ENCODE measurements at places on chromosomes 2 and 18. TPM values are rescaled to one million over a fixed set of nuclear protein-coding genes. Genes with fewer than 3 reads are reported as not detected.
A peak's percentile ranks its signal among the peaks of the same experiment; 100 is the strongest.

GRCh38 chr18:37385846-37386778 is 179.5 kb downstream of the CELF4 start:
- no peak overlapping the region for H3K4me3 ChIP-seq
- H3K36me3 ChIP-seq = no peaks in the 10 kb centered on the region
- H3K27ac ChIP-seq = no peak overlapping the region

DNA sequence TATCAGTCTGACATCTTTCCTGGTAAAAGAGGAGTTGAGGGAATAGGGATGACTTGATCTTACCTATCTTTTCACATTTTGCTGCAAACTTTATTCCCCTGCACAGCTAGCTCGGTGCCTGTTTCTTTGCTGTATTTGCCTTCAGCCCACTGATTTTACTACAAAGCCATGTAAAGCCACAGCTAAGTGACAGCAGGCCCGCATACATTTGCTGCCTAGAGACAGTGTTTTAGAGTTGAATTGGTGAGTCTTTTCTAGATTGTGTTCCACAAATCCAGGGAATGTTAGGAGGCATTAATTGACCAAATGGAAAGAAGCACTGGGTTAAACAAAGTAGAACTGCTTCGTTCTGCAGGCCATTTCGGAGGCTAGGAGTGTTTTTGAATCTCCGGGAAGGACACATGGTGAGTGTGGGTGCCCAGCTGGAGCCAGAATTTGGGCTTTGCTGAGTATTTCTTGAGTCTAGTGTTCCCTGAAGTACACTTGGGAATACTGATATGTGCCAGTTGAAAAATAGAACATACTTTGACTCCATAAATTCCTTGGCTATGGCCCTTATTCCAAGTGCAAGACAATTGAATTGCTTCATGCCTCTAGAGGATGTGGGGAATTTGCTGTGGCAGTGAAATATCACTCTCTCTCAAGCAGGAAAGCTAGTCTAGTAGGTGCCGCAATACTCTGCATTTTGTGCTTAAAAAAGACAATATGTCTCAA is 329.8 kb downstream of the PTPRM start:
- H3K27ac ChIP-seq = no peak overlapping the region
- H3K4me3 ChIP-seq = no peak overlapping the region
- no peaks in the 10 kb centered on the region for H3K4me1 ChIP-seq
- H3K36me3 ChIP-seq = no peaks in the 10 kb centered on the region
- DNase-seq = no peak
- no peaks in the 10 kb centered on the region for H3K27me3 ChIP-seq

- no peaks in the 10 kb centered on the region for H3K36me3 ChIP-seq
- H3K27ac ChIP-seq = no peak overlapping the region
- DNase-seq = no peak
- H3K4me1 ChIP-seq = no peaks in the 10 kb centered on the region
- H3K27me3 ChIP-seq = no peaks in the 10 kb centered on the region
Observed at GRCh38 chr2:24225499-24226242, 50.8 kb downstream of the FAM228A start.

The KLHL30 gene
- total RNA-seq = 1.5 TPM

The IL36RN gene
- not detected for total RNA-seq

DNA sequence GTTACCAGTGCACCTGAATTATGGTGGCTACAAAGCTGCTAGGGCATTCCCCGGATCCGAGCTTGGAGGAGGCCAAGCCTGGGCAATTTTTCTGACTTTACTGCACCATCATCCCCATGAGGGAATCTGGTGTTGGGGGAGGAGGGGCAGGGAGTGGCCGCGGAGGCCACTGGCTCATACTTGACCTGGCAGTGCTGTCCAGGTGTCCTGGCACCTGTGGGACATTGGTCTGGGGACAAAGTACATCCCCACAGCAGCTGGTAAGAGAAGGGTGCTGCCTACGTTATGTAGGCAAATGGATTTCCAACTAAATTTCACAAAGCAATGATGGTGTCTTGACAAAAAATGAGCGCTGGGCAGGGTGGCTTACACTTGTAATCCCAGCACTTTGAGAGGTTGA is 48.3 kb downstream of the KLHL29 start:
- H3K4me1 ChIP-seq = peaks cover 17% of the 10 kb centered on the region
- no peak overlapping the region for H3K27ac ChIP-seq
- DNase-seq = no peak
- H3K4me3 ChIP-seq = no peak overlapping the region
- H3K27me3 ChIP-seq = no peaks in the 10 kb centered on the region
- H3K36me3 ChIP-seq = no peaks in the 10 kb centered on the region

DNA sequence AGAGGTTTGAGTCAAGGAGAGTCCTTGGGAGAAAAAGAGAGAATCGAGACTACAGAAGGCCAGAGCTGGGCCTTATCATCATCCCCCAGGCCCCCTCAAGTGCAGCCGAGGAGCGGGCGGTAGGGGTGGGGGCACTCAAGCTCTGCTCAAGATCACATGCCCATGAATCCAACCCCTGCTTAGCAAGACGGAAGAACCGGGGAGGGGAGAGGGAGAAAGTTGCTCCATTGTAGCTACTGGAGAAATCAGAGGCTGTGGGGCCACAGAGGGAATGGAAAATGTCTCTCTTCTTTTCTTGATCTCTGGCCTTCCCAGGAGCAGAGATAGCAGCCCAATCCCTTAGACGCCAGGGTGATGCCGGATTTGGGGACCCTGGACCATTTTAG is 14.6 kb downstream of the SLC4A3 start:
- no peaks in the 10 kb centered on the region for H3K27me3 ChIP-seq
- peak overlapping the region; percentile 45 for H3K27ac ChIP-seq
- peaks cover 9% of the 10 kb centered on the region for H3K4me1 ChIP-seq
- DNase-seq = no peak
- peaks cover 5% of the 10 kb centered on the region for H3K36me3 ChIP-seq
- no peak overlapping the region for H3K4me3 ChIP-seq

- H3K36me3 ChIP-seq = peaks cover 3% of the 10 kb centered on the region
- peaks cover 5% of the 10 kb centered on the region for H3K4me1 ChIP-seq
- no peak overlapping the region for H3K27ac ChIP-seq
- no peak overlapping the region for H3K4me3 ChIP-seq
- DNase-seq = no peak
Observed at GRCh38 chr2:53801547-53801946, 14.7 kb downstream of the ERLEC1 start.

The UBXN4 gene
- total RNA-seq = 64.1 TPM

The LONRF2 gene
- 13.1 TPM for total RNA-seq

- peaks cover 18% of the 10 kb centered on the region for H3K36me3 ChIP-seq
- H3K4me3 ChIP-seq = no peak overlapping the region
- no peak for DNase-seq
- no peaks in the 10 kb centered on the region for H3K27me3 ChIP-seq
- no peaks in the 10 kb centered on the region for H3K4me1 ChIP-seq
Observed at GRCh38 chr2:177326005-177326404, 61.5 kb upstream of the NFE2L2 start.

The ACTR1B gene
- 88.8 TPM for total RNA-seq

DNA sequence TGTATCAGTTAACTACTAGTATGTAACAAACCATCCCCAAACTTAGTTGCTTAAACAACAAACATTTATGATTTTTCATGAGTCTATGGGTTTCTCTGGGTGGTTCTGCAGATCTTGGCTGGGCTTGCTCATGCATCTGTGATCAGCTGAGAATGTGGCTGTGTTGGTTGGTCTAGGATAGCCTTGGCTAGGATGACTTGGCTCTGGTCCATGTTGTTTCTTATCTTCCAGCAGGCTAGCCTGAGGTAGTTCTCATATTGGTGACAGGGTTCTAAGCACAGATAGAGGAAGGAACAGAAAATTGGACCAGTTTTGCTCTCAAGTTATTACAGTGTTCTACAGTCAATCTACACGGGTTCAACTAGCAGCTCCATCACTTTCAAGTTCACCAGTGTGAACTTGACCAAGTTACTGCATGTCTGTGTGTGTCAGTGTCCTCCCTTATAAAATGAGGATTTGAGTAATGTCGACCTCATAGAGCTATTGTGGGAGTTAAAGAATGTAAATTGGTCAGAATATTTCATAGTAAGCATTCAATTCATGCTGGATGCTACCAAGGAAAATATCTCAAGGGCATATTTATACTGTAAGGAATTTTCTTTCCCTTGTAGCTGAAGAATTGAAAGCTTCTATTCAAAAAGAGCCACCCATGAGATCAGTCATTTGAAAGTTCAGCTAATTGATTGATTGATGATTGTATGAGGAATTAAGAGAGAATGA is 65.3 kb downstream of the MYO3B start:
- no peak for DNase-seq
- no peak overlapping the region for H3K4me3 ChIP-seq
- no peaks in the 10 kb centered on the region for H3K36me3 ChIP-seq
- H3K4me1 ChIP-seq = no peaks in the 10 kb centered on the region

The FBLN7 gene
- 3.9 TPM for total RNA-seq

DNA sequence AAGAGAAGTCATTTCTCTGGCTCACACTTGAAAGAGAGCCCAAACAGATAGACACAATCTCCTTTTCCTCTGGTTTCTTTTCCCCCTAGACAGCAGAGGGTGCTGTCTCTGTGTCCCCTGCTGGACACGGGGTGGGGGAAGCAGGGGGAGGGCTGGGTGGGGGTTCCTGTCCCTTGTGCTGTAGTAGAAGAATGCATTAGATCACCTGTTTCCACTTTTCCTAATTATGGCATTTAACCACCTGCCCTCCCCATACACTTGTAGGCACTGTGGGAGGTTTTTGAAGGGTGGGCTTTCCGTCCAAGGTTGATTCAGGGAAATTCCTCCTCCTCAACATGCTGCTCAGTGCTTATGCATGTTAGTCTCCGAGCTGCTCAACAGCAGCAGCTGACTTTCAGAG is 206.2 kb upstream of the EPAS1 start:
- no peak overlapping the region for H3K27ac ChIP-seq
- H3K4me1 ChIP-seq = no peaks in the 10 kb centered on the region
- H3K27me3 ChIP-seq = no peaks in the 10 kb centered on the region
- DNase-seq = no peak

GRCh38 chr18:63850020-63850419 is 37.5 kb upstream of the SERPINB2 start:
- no peaks in the 10 kb centered on the region for H3K36me3 ChIP-seq
- no peak overlapping the region for H3K27ac ChIP-seq
- H3K4me1 ChIP-seq = no peaks in the 10 kb centered on the region
- no peak overlapping the region for H3K4me3 ChIP-seq
- H3K27me3 ChIP-seq = no peaks in the 10 kb centered on the region

DNA sequence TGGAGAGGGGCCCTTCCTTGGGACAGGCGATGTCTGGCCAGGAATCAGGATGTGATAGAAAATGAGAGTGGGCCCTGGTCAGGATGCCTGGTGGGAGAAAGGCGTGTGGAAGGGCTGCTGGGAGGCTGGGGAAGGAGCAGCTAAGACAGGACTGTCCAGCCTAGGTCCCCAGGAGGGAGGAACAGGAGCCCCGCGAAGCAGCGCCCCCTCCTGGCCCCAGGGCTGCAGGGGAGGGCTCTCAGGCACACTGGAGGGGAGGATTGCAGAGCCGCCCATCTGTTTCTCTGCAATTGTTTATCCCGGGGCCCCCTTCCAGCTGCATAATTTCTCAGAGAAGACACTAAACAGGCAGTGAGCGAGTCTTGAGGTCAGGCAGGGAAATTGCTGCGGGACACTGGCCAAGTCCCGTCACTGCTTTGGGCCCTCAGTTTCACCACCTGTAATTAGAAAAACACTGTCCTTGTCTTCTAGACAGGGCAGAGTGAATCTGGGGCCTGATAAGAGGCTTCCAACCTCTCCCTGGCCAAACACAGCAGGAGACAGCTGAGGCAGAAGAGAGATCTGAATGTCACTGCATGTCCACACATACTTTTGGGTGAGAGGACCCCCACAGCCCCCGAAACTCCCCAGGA is 3.9 kb upstream of the NPPC start:
- DNase-seq = no peak
- no peaks in the 10 kb centered on the region for H3K27me3 ChIP-seq
- no peak overlapping the region for H3K27ac ChIP-seq
- H3K36me3 ChIP-seq = no peaks in the 10 kb centered on the region

GRCh38 chr18:22224339-22224738 is 55.0 kb downstream of the GATA6 start:
- no peaks in the 10 kb centered on the region for H3K27me3 ChIP-seq
- H3K27ac ChIP-seq = no peak overlapping the region
- H3K36me3 ChIP-seq = no peaks in the 10 kb centered on the region
- H3K4me3 ChIP-seq = no peak overlapping the region
- no peaks in the 10 kb centered on the region for H3K4me1 ChIP-seq
- no peak for DNase-seq

GRCh38 chr2:96848264-96848663 is 4.4 kb upstream of the ANKRD23 start:
- H3K27ac ChIP-seq = no peak overlapping the region
- H3K36me3 ChIP-seq = peaks cover 12% of the 10 kb centered on the region
- H3K4me1 ChIP-seq = no peaks in the 10 kb centered on the region
- DNase-seq = no peak
- no peaks in the 10 kb centered on the region for H3K27me3 ChIP-seq
- H3K4me3 ChIP-seq = no peak overlapping the region

The SLC38A11 gene
- total RNA-seq = 4.2 TPM

The UGT1A10 gene
- total RNA-seq = not detected

GRCh38 chr2:120887741-120888231 is 152.1 kb downstream of the GLI2 start:
- H3K27me3 ChIP-seq = no peaks in the 10 kb centered on the region
- DNase-seq = no peak
- no peak overlapping the region for H3K4me3 ChIP-seq
- no peaks in the 10 kb centered on the region for H3K4me1 ChIP-seq

The GALNT5 gene
- 0.87 TPM for total RNA-seq

The NPPC gene
- not detected for total RNA-seq

- DNase-seq = no peak
- no peaks in the 10 kb centered on the region for H3K4me1 ChIP-seq
- no peak overlapping the region for H3K27ac ChIP-seq
- H3K4me3 ChIP-seq = no peak overlapping the region
- H3K27me3 ChIP-seq = no peaks in the 10 kb centered on the region
Observed at GRCh38 chr18:74436158-74436769, 20.8 kb downstream of the DIPK1C start.

DNA sequence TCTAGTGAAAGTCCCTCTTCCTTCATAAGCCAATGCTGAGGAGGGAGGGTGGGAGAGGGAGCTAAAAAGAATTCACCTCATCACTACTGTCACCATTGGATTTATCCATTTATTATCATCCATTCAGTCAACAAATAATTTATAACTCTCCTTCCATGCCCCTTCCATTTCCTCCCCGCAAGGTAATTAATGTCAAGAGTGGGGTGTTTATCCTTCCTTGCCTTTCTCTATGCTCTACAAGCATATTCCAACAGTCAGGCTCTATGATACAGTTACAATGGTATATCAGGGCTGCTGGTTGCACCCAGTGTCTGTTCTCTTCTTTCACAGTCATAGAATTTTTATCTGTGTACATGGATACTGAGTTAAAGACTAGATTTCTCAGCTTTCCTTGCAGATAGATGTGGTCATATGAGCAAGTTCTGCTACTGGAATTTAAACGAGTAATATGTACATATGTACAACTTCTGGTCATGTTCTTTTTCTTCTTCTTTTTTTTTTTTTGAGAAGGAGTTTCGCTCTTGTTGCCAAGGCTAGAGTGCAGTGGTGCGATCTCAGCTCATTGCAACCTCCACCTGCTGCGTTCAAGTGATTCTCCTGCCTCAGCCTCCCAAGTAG is 5.1 kb upstream of the MFSD6 start:
- no peaks in the 10 kb centered on the region for H3K27me3 ChIP-seq
- H3K36me3 ChIP-seq = no peaks in the 10 kb centered on the region
- H3K4me3 ChIP-seq = no peak overlapping the region
- no peaks in the 10 kb centered on the region for H3K4me1 ChIP-seq

The MREG gene
- 2.9 TPM for total RNA-seq
